Muscle of back (tissue), 13 donors: ENCODE measurements at places on chromosomes 7 and 10. TPM values are rescaled to one million over a fixed set of nuclear protein-coding genes. Genes with fewer than 3 reads are reported as not detected.

DNA sequence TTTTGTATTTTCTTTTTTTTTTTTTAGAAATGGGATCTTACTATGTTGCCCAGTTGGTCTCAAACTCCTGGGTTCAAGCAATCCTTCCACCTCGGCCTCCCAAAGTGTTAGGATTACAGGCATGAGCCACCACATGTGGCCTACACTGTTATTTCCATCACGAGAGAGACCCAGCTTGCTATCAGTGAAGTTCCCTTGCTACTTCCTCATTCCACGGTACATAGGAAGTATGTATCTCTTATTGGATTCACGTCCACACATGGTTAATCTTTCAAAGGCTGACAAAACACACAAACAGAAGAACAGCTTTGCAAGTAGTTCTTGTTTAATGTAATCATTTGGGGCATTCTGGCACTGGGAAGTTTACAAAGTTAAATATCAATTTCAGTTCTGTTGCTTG is 50.9 kb downstream of the DCLRE1A start:
- DNase-seq: no peak

GRCh38 chr10:43064331-43065075 is 12.4 kb upstream of the RET start:
- no peak for DNase-seq

DNA sequence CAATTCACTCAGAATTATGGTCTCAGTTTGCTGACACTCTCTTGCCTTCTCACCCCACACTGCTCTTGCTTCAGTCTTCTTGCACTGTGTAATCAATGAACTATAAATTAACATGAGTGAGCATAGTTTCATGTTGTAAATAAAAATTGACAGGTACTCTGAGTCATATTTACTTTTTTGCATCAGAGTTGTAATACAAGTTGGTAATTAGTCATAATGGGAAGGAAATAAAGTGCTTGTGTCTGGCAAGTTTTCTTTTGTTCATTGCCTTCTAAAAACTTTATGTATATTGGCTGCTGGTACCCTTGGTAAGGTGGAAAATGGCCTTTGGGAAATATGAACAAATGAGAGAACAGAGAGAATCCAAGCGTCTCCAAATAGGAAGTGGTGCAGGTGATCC is 169.3 kb upstream of the MAGI2 start:
- DNase-seq: no peak

DNA sequence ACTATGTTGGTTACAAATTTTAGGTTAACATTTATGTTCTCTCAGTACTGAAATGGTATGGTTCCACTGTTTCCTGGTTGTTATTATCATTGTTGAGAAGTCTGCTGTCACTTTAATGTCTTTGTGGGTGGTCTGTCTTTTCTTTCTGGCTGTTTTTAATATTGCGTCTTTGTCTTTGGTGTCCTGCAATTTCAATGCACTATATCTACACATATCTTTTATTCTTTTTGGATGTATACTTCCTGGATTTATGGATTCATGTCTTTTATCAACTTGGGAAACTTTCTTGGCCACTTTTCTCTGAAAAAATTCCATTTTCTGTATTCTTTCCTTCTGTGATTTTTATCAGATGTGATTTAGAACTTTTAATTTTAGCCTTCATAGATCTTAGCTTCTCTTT is 250.2 kb downstream of the BUB3 start:
- DNase-seq: no peak

DNA sequence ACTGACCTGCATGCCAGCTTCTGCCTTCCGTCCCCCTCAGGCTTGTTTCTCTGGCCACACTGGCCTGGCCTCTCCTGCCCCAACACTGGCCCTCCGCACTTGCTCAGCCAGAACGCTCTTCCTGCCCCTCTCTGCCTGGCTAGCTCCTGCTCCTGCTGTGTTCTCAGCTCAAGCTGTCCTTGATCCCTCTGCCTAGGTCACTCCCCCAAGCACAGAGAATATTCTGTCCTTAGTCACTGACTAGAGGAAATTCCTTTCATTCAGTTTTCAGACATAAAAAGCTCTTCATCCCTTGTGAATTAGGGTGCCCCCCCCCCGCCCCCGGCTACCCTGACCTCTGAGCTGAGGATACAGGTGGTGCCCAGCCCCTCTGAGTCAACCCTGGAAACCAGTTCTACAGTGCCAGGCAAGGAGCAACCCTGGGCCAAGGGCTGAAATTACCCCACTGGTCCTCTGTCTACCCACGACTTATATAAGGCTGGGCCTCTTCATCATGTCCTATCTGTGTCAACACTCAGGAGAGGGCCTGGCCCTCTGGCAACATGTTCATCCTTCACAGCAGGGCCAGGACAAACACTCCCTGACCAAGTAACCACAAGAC is 6.6 kb upstream of the SGPL1 start:
- no peak for DNase-seq

GRCh38 chr7:10472115-10472514 is 501.6 kb upstream of the PHF14 start:
- no peak for DNase-seq

- no peak for DNase-seq
These were observed 350.2 kb downstream of the GATA3 start for GRCh38 chr10:8404721-8405120.

- DNase-seq: no peak
These were observed 90.5 kb upstream of the POM121L12 start for GRCh38 chr7:52944921-52945320.

DNA sequence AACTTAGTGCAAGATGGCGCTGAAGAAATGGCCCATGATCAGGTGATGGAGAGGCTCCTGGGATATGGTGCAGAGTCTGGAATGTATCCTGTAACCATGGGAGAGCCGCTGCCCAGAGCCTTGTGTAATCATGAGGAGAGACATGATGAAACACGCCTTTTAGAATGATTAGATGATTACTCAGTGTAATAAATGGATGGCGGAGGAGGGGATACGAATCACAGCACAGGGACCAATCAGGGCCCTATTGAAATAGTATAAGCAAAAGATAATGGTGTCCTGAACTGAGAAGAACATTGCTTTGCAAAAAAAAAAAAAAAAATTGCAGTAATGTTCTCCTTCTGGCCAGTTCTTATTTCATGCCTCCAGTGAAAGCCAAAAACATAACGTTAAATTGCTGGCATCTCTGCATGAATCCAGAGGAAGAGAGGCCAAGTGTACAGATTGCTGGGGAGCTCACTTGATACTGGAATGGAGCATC is 668.5 kb upstream of the AUTS2 start:
- peak; percentile 74 for DNase-seq

DNA sequence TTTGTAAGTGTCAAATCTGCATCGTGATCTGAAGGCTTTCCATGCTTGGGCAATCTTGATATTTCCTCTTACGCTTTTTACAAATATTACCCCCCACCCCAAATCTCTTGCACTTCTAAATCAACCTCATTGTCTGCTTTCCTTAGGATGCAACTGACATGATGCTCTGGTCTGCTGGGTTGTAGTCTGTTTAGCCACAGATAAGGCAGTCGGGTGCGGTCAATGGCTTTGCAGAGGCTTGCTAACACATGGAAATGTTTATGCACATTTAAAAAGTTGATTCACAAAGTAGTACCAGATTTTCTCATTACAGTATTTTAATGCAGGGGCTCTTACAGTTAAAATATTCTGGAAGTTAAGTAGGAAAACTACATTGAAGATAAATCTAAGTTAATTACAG is 172.5 kb downstream of the BAMBI start:
- no peak for DNase-seq

DNA sequence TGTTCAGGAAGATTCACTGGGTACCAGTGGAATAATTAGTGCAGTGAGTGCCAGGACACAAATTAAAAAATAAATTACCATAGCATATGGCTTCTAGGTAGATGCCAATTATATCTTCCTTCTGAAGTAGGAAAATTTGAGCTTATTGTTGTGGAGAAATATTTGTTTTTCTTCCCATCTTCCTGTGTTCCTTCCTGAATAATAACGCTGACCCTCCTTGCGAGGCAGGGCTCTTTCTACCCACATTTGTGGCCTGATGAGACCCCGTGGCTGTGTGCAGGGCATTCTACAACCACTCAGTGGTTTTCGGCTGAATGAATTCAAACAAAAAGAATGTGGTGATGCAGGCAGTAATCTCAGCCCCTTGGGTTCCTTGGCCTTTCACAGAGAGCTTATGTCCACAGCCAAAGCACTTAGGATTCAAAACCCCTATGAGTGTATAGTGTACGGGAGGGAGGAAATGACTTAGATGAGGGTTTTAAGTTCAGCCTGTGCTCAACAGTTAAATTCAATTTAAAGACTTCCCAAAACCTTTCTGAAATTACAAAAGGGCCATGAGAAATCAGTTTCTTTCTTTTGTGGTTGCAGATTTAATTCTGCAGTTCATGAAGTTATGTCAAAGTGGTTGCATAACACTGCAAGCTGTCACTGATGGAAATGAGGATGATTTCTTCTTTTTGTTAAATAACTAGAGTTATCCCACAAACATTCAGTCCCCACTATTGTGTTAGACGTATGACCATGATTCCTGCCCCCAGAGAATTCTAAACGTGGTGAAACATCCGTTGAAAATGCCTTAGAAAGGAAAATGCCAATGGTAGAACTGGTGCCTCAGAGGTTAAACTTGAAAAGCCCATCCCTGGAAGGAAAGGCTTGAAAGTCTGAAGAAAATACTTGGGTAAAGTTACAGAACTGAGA is 255.3 kb downstream of the FZD1 start:
- DNase-seq: no peak

- DNase-seq: no peak
These were observed 19.5 kb downstream of the RBM33 start for GRCh38 chr7:155663937-155664336.

DNA sequence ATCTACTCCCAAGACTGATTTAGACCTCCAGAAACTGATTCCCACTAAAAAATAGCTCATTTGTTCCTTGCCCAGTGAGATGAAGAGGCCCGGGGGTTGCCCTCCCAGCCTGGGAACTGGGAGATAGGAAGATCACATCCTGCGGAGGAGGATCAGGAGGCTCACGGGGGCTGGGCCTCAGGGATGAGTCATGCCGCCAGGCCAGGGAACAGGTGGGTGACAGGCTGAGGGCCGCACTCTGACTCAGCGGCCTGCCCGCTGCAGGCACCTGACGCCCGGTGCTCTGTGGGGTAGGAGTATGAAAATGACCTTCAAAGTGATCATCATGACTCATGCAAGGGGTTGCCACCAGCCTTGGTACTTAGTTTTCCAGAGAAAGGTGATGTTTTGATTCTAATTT is 104.5 kb upstream of the ZPBP start:
- DNase-seq: no peak

- peak; percentile 51 for DNase-seq
These were observed 8.9 kb upstream of the EXOC6 start for GRCh38 chr10:92839191-92840085.

- no peak for DNase-seq
These were observed 84.3 kb upstream of the INSIG1 start for GRCh38 chr7:155213385-155213784.

- no peak for DNase-seq
These were observed 25.5 kb downstream of the JAZF1 start for GRCh38 chr7:28155019-28155660.

DNA sequence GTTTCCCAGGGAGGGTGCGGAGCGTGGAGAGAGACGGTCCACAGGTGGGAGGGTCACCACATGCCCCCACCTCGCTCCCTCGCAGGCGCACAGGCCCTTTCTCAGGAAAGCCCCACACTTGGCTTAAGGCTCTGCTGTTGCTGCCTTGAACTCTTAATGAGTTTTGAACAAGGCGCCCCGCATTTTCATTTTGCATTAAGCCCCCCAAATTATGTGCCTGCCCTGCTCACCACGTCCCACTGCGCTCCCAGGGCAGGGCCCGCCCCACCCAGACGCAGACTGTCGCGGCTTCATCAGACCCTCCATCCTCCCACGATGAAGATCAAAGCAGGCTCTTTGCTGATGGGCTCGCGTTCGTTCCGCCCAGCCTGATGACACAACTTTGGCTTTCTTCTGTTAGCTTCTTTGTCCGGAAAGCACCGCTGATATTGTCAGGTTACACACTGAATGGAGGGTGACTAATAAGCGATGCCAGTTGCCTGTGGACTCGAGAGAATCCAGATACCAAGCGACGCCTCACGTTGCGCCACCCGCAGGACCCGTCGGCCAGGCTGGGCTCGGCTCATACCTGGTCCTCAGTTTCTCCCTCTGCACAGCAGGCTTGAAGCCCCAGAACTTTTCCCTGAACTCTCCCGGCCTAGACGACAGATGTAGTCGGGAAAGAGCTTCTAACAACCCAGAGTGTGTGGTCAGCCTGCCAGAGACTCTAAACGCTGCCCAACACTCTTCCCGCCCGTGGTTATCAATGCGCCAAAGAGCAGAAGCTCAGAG is 9.5 kb downstream of the CALML3 start:
- no peak for DNase-seq

DNA sequence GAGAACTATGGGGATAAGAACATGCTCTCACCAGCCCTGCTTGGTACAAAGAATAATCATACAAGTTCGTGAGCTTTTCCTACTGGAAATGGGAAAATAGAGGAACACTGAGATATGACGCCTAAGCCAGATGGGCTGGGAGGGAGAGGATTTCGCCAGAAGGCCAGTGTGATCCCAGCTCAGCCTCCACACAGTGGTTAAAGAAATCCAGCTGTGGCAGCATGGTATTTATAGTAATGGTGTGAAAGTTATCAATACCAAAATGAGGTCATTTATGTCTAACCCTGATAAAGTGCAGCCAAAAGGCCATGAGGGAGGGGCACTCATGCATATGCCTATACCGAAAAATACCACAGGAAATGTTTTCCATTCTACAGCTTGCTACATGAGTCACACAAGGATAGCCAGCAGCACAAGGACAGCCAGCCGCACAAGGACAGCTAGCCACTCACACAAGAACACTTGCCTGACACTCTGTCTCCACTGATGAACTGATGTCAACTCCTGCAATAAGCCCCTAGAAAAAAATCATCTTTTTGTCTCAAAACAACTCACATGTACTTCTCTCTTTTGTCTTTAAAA is 49.4 kb downstream of the FRMPD2 start:
- no peak for DNase-seq

GRCh38 chr10:79196470-79197461 is 128.0 kb downstream of the ZMIZ1 start:
- DNase-seq: peak; percentile 72

GRCh38 chr7:45985902-45986301 is 64.8 kb upstream of the IGFBP3 start:
- DNase-seq: no peak

GRCh38 chr7:136063326-136063666 is 86.1 kb upstream of the MTPN start:
- no peak for DNase-seq

DNA sequence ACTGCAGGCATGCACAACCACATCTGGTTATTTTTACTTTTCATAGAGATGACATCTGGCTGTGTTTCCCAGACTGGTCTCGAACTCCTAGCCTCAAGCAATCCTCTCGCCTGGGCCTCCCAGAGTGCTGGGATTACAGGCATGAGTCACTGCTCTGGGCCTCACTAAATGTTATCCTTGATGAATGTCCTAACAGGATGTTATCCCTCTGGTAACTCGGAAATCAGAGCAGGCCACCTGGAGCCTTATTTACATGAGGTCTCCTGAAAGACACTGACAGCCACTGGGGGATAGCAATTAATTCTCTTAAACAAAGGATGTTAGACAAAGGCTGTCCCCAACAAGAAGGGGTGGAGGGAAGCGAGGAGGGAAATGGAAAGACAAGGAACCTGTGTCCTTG is 4.5 kb upstream of the ZNF438 start:
- DNase-seq: no peak

Gene ZNF488
- 3.5 TPM for polyA plus RNA-seq

Gene IL6
- polyA plus RNA-seq: not detected

Gene VGF
- polyA plus RNA-seq: not detected

Gene CPVL
- polyA plus RNA-seq: 24.2 TPM

Gene TNS3
- polyA plus RNA-seq: 32.7 TPM

Gene PKD1L1
- 0.51 TPM for polyA plus RNA-seq

Gene GRM3
- polyA plus RNA-seq: 0.56 TPM

Gene ITIH5
- 67.2 TPM for polyA plus RNA-seq

Gene PLXDC2
- polyA plus RNA-seq: 35.3 TPM
